ENCODE measurements at places on chromosomes 3 and 15.

DNA sequence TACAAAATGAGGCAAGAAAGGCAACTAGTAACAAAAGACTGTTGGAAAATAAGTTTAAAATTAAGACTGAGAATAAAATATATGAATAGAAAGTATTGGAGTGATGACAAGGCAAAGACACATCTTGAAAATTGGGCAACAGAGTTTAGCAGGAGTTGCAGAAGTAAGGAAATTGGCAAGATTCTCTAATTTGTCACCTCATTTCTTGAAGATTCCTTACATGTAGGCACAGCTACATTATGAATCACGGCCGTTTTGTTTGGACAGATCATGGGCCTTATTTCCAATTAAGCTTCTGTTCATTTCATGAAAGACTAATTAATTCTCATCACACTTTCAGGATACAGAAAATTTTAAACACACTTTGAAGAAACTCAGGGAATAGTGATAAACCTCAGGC is 170.1 kb downstream of the ROBO1 start:
- no peak for DNase-seq

DNA sequence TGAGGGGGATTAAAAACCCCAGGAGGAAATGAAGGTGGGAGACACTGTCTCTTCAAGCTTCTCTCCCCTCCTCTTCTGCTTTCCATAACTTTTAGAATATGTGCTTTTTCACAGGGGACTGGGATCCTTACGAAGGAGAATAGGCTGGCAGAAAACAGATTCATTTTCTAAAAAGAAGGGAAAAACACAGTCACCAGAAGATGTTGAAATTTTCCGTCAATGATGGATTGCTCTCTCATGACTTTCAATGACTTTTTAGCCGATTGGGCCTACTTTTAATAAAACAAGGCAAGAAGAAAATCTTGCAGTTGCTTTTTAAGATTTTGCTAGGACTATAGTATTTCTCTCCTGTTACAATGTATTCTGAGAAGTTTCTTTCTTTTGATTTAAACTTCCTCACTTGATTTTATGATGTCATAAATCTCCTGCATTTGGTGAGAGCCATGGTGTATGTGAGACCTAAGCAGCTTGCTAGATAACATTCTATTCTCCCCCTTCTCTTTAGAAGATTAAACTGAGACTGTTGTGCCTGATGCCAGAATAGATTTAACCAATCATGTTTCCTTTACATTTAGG is 241.2 kb downstream of the FEZF2 start:
- DNase-seq = no peak

DNA sequence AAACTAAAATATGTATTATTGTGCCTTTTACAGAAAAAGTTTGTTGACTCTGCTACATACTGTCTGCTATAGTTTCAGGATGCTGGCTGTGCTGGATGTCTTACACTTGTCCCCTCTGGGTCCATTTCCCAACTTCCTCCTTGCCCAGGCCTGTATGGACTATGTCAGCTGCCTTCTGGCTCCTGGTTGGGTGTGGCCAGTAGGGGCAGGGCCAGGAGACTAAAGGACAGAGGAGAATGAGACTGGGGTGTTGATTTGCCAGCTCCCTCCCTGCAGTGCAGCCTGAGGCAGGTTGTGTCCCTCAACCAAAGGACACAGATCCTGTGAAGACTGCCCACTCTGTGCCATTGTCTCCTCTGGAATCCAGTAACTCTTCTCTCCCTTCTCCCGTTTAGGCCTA is 90.6 kb upstream of the UBE2E2 start:
- DNase-seq = no peak

DNA sequence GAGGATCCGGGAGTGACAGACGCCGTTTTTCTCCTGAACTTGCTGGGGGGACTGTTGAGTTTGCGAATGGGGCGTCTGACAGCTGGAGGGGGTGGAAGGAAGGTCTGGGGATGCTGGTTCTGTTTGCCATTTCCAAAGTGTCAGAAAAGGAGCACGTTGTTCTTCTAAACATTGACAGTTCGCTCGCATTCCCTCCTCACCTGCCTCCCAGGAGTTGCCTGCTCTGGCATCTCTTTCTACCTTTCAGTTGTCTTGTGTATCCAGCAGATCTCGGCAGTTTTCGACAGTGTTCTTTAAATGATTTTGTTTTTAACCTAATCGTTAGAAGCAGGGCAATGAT is 829 bp downstream of the SELENOT start:
- no peak for DNase-seq

DNA sequence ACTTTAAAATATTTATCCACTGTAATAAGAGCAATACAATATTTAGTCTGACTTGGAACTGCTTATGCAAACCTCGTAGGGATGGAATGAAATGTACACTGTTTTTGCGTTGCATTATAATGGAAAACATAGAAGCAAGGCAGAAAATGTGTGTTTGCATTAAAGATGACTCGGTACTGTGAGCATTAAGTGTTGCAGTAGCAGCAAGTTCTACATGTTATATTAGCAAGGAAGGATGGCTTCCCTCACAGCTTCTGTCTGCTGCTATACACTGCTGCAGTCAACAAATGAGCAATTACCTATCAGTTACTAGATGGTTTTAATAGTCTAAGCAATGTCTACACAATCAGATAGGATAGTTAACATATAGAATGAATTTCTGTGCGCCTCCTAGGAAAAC is 75.4 kb downstream of the CDIN1 start:
- no peak for DNase-seq

DNA sequence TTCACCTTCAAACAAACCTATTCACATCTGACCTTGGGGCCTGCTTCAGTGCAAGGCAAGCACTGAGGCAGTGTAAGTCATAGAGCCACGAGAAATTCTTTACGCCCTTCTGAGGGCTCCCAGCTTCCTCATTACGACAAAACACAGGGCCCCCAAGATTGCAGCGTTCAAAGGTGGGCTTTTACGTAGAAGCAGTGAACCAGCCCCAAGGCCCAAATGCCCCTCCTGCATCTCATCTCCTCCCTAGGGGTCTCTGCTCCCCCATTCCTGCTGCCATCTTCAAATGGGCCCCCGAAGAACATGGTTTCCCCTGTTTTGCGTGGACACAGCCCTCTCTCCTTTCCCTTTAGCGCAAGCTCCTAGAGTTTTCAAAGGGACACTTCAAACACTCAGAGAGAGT is 285.1 kb downstream of the MEX3B start:
- DNase-seq = no peak

DNA sequence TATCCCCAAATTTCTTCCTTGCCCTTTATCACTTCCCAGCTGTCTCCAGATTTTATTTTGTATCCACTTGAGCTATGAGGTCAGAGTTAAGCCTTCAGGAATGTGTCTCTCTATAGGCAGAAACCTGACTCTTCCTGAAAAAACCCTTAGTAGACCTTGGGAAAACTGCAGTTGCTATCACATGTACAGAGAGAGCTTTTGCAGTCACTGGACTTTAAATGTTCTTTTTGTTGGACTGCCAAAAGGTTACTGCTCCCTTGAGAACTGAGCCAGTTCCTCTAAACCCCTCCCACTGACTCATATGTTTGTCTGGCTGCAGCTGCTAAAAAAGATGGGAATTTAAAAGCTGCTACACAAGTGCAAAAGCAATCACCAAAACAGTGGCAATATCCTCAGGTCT is 169.1 kb upstream of the CCDC54 start:
- peak; percentile 88 for DNase-seq

- DNase-seq = no peak
These were observed 279.4 kb upstream of the UBE2E2 start for GRCh38 chr3:22923711-22924110.

DNA sequence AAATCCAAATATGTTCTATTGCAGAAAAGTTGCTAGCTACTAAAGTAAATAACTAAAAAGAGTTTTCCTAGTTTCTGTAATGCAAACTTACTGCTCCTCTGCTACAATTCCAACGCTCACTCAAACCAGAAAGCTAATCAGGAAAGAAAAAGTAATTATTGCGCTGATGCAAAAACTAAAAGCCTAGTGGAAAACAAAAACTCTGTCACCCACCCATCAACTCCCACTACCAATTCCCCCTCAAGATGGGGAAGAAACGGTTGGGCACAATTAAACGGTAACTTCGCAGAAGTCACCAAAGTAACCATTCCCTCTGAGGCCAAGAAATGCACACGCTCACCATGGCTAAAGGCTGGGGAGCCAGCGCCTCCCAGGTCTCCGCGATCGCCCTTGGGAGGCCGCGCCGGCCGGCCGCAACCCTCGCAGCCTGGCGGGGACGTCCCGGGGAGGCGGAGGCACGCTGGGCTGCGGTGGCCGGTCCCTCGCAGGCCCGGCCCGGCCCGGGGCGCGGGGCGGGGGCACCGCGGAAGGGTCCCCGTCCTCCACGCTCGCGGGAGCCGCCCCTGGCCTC is 684 bp downstream of the SLTM start:
- peak; percentile 61 for DNase-seq

GRCh38 chr3:52234516-52235447 is 4.2 kb downstream of the TWF2 start:
- no peak for DNase-seq

All from globus pallidus (tissue), 1 donor.